HCT116 (cell line): ENCODE measurements at places on chromosomes 3 and 15.

DNA sequence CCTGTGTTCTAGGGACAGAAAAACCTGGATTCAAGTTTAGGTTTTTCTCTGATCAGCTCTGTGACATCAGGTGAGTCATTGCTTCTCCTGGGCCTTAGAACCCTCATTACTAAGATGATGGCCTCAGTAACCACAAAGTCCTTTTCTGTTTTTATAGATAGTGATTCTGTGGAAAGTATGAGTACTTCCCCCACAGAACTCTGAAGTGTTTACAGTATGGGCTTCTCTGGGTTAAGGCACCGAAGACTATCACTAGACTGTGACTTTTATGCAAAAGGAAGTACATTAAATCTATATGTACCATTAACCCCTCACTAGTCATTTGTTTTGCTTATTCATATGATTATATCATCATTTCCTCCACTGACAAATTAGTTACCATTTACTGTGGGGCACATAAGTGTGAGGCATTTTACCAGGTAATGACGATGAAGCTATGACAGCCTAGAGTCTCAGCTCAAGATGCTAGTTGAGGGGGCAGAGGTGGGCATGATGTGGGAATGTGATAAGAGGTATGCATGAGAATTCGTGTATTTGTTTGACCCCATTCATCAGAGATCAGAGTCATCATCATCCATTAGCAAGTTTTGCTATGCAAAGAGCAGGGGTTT, 15.0 kb upstream of the RORA start:
- no peak for DNase-seq

- DNase-seq = no peak
Measured at GRCh38 chr3:179837374-179837773, 184.5 kb downstream of the USP13 start.

GRCh38 chr3:184579513-184579912, 17.9 kb downstream of the EPHB3 start:
- no peak for DNase-seq

DNA sequence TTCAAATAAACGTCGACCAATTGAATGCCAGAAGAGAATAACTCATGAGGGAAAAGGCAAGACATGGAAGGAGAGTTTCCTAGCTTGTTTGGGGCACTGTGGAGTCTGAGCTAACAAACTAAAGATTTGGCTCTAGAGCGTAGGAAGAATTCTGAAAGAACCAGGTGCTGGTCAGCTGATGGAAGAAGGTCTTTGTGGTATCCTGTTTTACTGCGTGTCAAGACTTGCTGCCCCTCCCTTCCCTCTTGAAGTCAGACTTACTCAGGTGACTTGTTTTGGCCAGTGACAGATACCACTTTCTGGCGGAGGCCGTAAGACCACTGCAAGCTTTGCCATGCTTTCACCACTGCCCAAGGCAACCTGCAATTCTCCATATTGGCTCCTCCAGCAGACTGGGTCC, 673 bp upstream of the HCLS1 start:
- DNase-seq = no peak

- no peak for DNase-seq
Measured at GRCh38 chr3:42157540-42158538, 66.7 kb downstream of the TRAK1 start.

DNA sequence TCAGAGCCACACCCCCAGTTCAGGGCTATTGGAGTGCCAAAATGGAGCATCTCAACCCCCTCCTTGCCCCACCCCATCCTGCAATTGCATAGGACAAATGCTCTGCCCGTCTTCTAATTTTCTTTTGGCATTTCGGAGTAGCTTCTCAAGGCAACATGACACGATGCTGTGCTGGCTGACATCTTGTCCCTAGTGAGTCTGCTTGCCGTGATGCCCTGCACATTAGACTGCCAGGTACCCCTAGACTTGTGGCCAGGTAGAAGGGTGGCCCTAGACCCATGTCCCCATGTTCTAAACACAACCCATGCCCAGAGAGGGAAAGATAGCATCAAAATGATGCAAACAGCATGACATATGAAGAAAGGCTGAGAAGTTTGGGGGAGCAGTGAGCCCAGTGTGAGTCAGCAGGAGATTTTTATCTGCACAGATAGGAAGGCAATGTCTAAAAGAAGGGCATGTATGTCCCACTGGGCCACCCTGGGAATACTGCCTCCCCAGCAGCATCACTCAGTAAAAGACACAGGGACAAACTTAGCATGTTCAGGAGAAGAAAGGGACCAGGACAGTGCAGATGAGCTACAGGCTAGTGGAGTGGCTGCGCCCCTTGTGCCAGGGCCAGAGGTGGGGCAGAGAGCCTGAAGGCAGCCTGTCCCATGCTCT, 36.8 kb downstream of the CA12 start:
- no peak for DNase-seq

DNA sequence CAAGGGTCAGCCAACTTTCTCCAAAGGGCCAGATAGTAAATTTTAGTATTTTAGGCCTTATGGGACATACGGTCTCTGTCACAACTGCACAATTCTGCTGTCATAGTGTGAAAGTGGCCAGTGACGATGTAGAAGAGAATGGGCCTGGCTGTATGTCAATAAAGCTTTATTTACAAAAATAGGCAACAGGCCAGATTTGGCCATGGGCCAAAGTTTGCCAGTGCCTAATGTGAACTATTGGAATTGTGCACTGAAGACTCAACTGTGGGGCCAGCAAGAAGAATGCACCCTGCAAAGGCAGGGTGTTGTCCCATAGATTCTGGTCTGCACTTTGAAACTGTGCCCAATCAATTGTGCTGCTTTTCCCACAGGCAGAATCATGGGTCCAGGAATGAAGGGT, 69.4 kb upstream of the PRR23E start:
- no peak for DNase-seq

GRCh38 chr3:36210840-36211651, 169.3 kb upstream of the STAC start:
- no peak for DNase-seq

GRCh38 chr3:136819731-136820679, 1.1 kb downstream of the SLC35G2 start:
- no peak for DNase-seq

- DNase-seq = no peak
Measured at GRCh38 chr3:12681089-12681942, 17.4 kb upstream of the RAF1 start.

GRCh38 chr3:118480101-118480860, 554.4 kb downstream of the IGSF11 start:
- DNase-seq = no peak

DNA sequence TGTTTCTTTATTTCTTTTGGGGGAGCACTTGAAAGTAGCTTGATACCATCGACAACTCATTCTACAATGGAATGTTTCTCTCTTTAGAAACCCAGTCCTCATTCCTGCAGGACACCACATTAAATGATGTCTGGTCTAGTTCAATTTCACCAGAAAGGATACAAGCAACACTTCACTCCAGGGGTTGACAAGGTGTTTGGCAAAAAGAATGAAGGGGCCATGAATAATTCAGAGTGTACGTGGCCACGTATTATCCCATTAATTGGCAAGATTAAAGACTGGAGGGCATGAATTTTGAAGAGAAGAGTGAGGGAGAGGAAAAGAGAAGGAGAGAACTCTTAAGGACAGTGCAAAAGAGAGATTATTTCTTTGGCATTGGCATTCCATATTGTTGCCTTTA, 705 bp downstream of the TMPRSS7 start:
- DNase-seq = no peak

DNA sequence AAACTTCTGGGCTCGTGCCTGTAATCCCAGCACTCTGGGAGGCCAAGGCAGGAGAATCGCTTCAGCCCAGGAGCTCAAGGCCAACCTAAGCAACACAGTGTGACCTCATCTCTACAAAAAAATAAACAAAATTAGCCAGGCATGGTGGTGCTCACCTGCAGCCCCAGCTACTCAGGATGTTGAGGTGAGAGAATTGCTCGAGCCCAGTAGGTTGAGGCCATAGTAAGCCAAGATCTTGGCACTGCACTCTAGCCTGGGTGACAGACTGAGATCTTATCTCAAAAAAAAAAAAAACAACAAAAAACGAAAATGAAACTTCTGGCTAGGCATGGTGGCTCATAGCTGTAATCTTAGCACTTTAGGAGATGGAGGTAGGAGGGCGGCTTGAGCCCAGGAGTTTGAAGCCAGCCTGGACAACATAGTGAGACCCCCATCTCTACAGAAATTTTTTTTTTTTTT, 53.7 kb downstream of the PIK3CB start:
- DNase-seq = no peak

GRCh38 chr3:150248116-150248887, 159.8 kb upstream of the TSC22D2 start:
- DNase-seq = no peak

DNA sequence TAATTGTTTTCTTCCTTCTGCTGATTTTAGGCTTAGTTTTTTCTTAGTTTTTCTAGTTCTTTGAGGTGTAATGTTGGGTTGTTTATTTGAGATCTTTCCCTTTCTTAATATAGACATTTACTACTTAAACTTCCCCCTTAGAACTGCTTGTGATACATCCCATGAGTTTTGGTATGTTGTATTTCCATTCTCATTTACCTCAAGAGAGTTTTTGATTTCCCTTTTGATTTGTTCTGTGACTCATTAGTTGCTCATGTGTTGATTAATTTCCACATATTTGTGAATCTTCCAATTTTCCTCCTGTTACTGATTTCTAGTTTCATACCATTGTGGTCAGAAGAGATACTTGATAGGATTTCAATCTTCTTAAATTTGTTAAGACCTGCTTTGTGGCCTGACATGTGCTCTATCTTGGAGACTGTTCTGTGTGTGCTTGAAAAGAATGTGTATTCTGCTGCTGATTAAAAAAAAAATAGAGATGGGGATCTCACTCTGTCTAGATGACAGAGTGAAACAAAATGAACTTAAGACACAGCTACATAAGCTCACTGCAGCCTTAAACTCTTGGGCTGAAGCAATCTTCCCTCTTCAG, 22.3 kb downstream of the GRM2 start:
- DNase-seq = no peak

GRCh38 chr15:62782896-62783295, 259.7 kb upstream of the TPM1 start:
- DNase-seq = no peak

GRCh38 chr3:111332488-111333080, 209.4 kb upstream of the CD96 start:
- no peak for DNase-seq

DNA sequence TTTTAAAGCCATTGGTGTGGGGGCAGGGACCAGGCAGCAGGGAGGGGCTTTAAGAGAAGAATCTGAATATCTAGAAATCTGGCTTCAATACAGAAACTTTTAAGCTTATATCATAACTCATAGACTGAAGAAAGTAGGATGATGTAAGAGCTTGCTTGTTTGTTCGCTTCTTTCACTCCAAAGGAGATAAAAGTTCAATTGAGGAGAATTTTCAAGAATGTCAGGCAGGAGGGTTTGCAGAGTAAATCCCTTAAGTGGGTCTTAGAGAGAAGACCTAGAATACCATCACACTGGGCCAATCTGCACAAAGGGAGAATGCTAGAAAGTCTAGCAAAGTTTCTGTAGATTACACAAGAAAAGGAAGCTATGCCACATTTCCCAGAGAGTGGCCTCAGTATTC, 4.1 kb upstream of the HLTF start:
- no peak for DNase-seq

GRCh38 chr3:133878518-133878917, 17.2 kb downstream of the RAB6B start:
- no peak for DNase-seq

GRCh38 chr3:173397161-173398110, at the start of gene NLGN1:
Gene NLGN1 (plus strand): TSS chr3:173397744.
- no peak for DNase-seq

- DNase-seq = no peak
Measured at GRCh38 chr3:184177767-184178306, 3.2 kb downstream of the AP2M1 start.
